ENCODE measurements at places on chromosomes 4 and X. TPM values are rescaled to one million over a fixed set of nuclear protein-coding genes. Genes with fewer than 3 reads are reported as not detected.

Gene SCOC
- 59.9 TPM for polyA plus RNA-seq

Gene IBSP
- polyA plus RNA-seq, result not detected

Gene CXCL13
- polyA plus RNA-seq, result 0.10 TPM

Gene MSANTD1
- polyA plus RNA-seq, result 0.24 TPM

Gene WDR17
- polyA plus RNA-seq, result 1.9 TPM

Gene TMEM35A
- 23.2 TPM for polyA plus RNA-seq

Gene SPANXN4
- not detected for polyA plus RNA-seq

Gene MAGEB3
- not detected for polyA plus RNA-seq

Gene NAP1L3
- 6.4 TPM for polyA plus RNA-seq

Gene TCEAL6
- polyA plus RNA-seq, result 0.44 TPM

DNA sequence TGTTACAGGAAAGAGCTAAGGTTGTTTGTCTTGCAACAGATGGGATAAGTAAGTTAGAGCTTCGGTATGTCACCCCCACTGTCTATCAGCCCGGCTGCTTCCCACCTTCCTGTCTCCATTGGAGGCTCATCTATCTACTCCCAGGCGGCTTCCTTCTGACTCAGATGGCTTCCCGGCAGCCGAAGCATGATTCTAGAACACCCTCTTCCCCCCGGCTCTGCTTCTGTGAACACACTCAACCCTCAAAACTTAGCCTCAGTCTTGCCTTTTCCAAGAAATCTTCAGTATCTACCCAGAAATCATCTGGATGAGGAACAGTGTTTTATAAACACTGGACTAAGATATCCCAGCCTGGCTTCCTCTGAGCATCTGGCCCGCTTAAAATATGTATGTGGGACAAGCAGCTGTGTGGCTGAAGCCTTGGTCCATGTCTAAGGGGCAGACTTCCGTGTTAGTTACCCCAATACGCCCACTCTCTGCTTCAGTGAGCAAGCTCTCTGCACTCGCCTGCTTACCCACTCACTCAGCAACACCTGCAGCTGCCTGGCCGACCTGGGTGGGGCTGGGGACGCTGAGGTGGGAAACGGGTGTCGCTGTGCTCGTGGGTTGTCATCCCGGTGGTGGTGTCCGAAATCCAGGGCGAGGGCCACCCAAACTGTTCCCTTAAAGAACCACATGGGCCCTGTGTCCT lies 12.0 kb upstream of the SLC2A9 start:
- DNase-seq, result no peak

DNA sequence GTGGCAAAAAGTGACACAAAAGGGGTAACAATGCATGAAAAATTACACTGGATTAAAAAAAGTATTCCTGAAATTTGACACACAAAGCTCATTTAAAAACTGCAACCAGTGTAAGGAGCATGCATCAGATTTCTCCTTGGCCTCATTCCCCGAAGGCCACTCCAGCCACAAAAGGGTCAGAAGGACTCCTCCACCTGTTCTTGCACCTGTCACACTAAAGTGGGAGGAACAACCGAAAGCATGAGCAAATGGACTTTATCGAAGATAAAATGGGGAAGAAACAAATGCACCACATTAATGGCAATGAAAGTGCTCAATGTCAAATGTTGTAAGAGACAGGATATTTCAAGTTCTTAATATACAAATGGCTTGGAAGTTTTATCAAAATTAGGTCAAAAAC lies 88.2 kb downstream of the ADGRA3 start:
- no peak for DNase-seq

GRCh38 chr4:117467404-117467803 lies 382.0 kb upstream of the TRAM1L1 start:
- DNase-seq, result no peak

DNA sequence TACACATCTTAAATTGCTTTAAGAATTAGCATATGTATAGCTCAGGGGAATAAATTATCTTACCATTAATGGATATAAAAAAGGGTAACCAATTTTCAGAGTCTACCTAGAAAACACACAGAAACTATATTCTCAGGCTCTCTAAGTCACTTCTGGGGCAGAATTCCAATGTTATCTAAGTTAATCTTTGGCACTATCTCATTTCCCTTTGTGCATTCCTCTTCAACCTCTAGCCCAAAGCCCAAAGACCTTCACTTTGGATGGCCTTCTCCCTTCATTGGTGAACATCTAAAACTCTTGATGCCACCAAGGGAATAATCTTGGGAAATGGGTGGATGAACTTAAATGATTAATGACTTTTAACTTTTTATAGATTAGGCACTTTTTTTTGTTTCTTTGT lies 108.3 kb downstream of the APBB2 start:
- DNase-seq, result no peak

DNA sequence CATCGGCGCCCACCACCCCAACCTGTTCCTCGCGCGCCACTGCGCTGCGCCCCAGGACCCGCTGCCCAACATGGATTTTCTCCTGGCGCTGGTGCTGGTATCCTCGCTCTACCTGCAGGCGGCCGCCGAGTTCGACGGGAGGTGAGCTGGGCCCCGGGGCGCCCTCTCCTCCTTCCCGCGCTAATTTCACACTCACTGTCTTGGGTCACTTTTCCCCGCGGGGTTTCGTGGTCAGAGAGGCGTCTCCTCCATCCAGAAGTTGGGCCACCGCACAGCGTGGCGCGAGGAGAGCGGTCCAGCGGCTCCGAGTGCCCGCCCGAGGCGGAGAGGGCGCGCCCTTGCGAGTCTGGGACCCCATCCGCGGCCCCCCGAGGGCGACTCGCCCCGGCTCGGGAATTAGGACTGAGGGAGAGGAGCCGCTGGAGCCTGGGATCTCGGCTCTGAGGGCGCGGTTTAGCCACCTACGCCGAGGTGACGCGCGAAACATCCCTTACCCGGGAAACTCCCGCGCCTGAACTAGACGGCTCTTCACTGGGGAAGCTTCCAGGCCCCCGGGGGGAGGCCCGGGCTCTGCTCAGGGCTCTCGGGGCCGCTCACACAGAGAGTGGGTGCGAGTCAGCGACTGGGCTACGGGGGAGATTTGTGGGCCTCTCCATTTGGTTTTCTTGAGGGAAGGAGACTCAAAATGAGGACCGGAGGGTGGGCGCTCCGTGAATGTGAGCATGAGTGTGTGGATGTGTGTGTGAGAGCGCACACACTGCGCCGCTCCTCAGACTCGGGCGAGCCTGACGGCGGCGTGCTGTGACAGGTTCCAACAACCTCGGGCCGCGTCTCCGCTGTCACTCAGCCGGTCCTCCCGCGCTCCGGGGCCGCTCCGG lies 551 bp downstream of the NPNT start:
- no peak for DNase-seq

- no peak for DNase-seq
Observed at GRCh38 chrX:135982860-135983259, 2.4 kb upstream of the SLC9A6 start.

GRCh38 chr4:1011666-1012033 lies 224 bp downstream of the FGFRL1 start:
- DNase-seq, result no peak

DNA sequence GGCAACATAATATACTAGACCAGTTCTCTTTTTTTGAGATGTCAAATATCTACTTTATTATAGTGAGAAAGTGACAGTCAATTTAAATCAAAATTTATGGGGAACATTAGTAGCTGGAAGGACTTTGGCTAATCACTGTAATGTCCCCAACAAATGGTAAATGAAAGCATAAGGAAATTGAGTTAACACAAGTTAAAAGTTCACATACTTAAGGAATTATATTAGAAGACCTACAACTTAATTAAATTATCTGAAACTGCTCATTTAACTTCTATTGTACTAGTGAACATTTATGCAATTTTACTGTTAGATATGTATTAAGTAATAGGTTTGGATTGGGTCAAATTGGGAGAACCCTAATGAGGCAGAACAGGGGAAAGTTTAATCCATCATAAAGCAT lies 160.3 kb upstream of the TENM3 start:
- DNase-seq, result no peak

DNA sequence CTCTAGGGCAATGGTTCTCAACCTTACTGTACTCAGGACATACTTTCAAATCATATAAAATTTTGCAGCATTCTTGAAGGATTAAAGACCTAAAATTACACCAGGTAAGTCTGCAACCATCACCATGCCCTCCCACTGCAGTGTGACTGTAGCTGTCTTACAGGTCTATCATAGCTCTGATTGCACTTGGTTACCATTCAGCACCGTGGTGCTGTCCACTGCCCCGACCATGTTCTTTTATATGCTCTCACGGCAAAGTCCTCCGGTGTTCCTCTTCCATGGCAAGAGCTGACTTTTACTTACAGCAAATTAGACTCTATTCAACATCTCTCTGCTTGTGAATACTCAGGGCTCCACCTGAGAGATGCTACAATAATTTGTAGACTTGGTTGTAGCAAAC lies 11.5 kb downstream of the CRMP1 start:
- DNase-seq, result no peak

DNA sequence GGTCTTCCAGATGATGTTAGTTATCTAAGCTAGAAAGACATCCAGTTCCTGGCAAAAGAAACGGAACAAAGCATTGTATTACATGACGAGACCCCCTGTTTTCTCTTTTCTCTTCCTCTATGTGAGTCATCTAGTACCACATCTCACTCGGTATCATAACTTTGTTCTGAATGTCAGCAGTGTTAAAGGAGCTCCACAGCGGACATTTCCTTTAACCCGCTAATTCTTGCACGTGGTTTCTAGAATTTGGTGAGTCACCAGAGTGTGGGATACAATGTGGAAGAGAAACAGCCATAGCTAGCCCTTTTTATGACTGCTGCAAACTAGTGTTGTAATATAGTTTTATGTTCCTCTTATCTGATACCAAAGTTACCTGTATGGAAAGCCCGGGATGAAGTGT lies 243.7 kb downstream of the TENM3 start:
- no peak for DNase-seq

DNA sequence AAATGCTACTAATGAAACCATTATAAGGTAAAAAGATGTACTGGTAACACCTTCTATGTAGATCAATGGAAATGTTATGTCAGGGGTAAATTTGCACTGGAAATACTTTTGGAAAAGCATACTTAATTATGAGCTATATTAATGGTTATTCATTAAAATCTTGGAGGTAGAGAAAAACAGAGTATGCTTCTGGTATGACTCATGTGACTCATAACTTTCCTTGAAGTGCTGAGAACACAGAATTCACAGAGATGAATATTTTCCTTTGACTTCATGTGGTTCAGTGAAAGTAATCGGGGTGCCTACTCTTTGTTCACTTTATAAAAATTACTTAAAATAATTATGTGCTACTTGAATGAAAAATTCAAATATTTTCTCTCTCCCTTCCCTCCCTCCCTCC lies 254.2 kb downstream of the KCTD8 start:
- no peak for DNase-seq

- no peak for DNase-seq
Observed at GRCh38 chrX:152833378-152833777, 2.5 kb downstream of the NSDHL start.

DNA sequence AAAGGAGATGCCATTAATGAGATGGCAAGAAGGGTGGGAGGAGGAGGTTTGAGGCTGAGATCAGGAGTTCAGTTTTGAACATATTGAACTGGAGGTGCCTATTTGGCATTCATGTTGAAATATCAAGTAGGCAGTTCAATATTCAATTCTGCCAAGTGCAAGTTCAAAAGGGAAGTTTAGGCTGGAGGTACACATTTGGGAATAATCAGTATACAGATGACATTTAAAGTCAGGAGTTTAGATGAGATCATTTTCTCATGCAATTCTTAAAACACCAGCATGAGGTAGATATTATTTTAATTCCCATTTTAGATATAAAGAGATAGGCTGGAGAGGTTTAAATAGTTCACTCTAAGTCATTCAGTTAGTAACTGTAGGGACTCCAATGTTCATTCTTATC lies 26.1 kb downstream of the COQ2 start:
- DNase-seq, result no peak

DNA sequence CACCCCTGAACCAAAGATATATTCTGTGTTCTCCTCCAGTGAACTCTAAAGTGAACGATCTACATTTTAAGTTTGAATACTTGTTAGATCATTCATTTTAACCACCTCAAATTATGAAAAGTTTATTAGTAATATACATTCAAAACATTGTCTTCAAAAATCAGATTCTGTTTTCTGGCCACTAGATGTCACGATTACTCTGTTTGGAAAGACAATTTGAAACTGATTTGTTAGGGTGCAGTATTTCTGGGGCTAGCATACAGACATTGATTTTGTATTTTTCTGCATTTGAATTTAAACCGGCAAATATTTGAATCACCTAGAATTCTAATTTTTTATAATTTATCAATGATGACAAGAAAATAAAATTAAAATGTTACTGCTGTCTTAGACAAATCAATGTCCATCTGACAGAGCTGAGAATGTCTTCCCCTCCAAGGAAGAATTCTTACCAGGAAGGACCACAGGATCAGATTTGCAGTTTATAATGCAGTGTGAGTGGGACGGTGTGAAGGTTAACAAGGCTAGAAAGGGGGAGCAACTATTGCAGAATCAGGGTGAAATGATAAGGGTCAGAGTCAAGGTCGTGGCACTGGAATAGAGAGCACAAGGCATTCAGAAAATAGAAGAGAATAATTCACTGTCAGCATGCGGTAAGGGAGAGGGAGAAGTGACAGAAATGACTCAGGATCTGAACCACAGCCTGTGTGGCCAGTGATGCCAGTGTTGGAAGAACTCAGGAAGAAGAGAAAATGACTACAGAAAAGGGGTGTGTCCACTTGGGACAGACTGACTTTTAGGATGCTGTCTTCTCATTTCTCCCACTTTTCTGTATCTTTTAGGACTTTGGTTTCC lies 91.6 kb downstream of the ANXA10 start:
- DNase-seq, result no peak

GRCh38 chr4:153750197-153750817 lies 9.5 kb downstream of the RNF175 start:
- DNase-seq, result peak; percentile 39

DNA sequence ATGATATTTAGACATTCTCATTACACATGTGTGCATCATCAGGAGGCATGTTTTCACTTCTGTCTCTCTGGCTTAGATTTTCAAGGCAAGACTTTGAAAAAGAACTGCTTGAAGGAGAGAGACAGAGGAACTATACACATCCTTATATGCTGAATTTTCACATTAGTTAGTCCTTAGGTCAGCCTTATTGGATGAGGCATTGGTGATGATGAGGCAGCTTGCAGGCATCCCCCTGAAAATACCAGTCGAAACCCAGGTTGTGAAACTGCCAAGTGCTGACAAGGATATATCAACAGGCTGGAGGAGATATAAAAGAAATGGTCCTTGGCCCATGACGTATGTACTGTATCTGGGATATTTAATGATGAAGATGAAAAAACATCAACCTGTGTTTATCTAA lies 297.2 kb upstream of the AADAT start:
- no peak for DNase-seq

- DNase-seq, result no peak
Observed at GRCh38 chr4:163343604-163344146, at the start of gene NPY5R. TSS of gene NPY5R (plus strand) at chr4:163343892. CDS start at chr4:163350274, 6,382 bp downstream.

DNA sequence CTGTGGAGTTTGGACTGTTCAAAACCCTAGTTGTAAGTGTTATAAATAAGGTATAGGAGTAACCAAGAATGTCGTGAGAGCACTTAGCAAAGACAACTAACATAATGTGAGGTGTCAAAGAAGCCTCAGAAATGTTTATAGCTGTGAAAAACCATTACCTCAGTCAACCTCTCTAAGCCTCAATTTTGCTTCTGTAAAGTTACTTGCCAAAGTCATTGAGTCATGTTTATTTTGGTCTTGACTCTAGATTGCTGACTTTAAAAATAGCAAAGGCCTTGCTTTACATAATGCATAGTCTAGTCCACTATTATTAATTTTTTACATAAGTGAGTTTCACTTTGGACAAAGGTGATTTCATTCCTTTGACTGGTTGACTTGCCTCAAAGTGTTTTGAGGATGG lies 257.6 kb upstream of the CXXC4 start:
- DNase-seq, result no peak
